ENCODE measurements at places on chromosomes 5 and 9.

- peak; percentile 72 for DNase-seq
Observed at GRCh38 chr5:158812408-158812807, 287.3 kb downstream of the EBF1 start.

DNA sequence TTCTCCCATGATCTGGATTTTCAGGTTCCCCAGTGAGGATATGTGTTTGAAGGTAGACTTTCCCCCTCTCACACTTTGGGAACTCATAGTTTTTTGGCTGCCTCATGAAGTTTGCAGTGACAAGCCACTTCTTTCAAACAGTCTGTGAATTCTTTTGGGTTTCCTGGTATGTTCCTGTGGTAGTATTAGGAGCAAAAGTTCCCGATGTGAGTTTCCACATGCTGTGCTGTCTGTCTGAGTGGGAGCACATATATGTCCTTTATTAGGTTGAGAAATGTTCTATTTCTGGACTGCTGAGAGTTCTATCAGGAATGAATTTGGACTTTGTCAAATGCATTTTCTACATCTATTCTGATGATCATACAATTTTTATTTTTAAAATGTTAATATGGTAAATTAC, 273.2 kb upstream of the TARS1 start:
- no peak for DNase-seq

DNA sequence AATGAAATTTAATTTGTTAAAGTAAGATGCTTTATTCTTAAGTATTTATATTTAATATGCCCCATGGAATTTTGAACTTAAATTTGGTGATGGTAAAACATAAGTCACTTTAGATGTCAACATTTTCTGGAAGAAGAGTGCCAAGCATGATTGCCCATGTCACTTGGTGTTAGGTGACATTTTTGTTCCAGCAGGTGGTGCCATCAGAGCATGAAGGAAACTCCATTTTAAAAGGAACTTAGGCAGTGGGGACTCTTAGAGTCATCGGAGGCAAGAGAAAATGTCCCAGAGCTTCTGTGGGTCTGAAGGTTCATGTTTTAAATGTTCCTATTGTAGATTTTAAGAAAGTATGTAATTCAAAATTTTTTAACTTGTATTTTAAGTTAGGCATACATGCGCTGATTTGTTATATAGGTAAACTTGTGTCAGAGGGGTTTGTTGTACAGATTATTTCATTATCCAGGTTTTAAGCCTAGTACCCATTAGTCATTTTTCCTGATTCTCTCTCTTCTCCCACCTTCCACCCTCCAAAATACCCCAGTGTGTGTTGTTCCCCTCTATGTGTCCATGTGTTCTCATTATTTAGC, 789.3 kb downstream of the SEMA5A start:
- peak; percentile 64 for DNase-seq

DNA sequence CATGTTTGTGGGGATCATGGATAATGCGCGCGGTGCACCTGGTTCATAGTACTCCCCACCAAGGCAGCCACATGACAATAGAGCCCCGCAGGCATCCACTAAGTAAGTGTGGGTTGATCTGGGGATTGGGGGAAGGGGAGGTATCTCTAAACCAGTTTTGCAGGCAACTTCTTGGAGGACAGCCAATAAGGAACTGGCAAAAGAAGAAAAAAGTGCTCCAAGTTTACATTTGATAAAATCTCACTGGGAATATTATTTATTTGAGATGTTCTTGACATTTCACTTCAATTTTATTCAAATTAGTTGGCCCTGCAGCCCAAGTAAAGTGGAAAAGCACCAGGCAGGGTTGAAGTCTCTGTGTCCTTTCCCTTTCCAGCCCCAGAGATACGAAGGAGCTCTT, 8.5 kb downstream of the FBP1 start:
- DNase-seq = no peak

GRCh38 chr9:133915534-133916158, 76.5 kb downstream of the VAV2 start:
- DNase-seq = no peak

DNA sequence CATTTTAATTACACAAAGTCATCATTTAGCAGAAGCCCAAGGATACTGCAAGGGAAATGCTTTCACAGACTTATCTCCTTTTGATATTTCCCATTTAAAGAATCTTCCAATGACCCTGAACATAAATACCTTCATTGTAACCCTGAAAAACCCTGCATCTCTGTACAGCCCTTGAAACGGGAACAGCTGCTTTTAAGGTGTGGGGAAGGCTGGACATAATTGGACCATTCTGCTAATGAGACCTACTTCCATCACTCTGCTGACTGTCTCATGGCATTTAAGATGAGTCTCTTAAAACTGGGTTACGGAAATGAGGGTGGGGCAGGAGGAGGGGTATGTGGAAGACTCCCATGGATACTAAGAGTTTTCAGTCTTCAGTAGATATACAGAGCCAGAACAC, 485.8 kb downstream of the BRINP1 start:
- DNase-seq = no peak

- DNase-seq = no peak
Observed at GRCh38 chr5:19619571-19619970, 368.4 kb downstream of the CDH18 start.

DNA sequence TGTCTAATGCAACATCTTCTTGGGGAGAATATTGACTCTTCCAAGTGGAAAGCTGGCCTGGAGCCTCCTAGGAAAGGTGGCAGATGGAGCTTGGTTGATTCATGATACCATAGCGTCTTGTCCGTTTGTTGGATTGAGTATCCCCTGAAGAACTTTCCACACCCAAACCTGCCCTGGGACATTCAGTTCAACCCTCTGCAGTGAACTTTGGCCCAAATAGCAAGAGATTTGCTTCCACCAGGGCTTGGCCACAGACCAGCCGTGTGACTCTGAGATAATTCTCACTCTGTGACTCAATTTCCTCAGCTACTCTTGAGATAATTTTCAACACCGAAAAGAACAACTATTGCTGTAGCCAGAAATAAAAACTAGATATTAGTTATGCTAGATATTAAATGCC, 108.0 kb upstream of the RAD23B start:
- peak; percentile 47 for DNase-seq

DNA sequence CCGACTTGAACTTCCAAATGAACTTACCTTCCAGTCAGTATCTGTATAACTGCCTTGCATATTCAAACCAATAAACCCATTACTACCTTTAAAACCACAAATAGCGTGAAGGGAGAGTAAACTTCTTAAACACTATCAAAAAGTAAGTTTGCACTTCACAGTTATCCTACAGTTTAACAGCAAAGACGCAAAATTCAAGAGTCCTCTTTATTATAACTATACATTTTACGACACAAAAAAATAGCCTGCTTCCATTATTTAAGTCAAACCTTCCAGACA, 1.8 kb downstream of the PTBP3 start:
- no peak for DNase-seq

GRCh38 chr9:96514108-96514799, 64.3 kb downstream of the HABP4 start:
- no peak for DNase-seq

DNA sequence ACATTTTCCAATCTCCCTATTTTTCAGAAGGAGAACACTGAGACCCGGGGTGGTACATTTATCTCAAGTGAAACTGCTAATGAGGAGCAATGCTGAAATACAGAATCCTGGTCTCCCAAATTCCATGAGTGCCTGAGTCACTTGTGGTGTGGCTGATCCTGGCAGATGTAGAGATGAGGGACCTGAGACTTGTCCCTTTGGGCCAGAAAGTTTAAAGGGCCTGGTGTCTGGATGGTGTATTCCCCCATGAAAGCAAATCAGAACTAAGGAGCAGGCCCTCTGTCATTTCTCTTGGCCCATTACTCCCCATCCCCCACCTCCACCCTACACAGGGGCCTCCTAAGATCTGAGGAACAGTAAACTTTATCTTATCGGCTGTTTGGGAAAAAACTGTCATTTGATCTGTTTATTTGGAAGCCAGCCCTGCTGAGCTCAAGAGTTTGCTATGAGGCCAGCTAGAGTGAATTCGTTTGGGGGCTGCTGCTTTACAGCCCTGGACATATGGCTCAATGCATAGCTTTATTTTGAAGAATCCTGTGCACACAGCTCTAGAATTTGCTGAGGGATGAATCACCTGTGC, 140.3 kb downstream of the LHFPL2 start:
- DNase-seq = no peak

- DNase-seq = no peak
Observed at GRCh38 chr5:17448877-17449276, 49.2 kb upstream of the TAF11L2 start.
